ENCODE measurements at places on chromosomes 2 and 18.

DNA sequence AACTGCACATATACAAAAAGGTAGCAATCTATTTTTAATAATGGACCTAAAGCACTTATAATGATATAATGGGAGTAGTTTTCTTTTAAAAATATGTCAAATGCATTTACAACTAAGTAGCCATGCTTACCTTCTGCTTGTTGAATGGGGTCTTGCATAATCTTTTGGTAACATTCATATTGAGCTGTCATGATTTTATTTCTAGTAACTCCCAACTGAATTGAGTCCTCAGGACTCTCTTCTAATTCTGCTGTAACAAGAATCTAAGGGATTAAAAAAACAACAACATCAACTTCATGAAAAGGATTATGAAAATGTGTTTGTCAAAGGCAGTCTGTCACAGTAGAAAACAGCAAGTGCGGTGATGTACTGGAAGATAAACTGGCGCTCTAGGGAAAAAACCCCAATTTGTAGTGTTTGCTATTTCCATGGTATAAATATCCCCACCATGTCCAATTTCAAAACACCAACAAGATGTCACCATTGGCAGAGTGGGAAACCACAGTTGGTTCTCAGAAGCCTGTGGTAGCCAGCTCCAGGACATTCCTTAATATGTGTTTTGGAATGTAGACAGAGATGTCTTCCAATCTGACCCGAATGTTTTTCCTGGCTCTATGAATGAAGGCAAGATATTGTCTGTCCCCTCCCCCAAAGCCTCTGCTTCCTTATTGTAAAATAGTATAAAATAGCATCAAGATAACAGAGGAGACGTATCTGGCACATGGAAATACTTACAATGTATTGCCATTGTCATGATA, 64.8 kb downstream of the CALCRL start:
- no peak for DNase-seq

DNA sequence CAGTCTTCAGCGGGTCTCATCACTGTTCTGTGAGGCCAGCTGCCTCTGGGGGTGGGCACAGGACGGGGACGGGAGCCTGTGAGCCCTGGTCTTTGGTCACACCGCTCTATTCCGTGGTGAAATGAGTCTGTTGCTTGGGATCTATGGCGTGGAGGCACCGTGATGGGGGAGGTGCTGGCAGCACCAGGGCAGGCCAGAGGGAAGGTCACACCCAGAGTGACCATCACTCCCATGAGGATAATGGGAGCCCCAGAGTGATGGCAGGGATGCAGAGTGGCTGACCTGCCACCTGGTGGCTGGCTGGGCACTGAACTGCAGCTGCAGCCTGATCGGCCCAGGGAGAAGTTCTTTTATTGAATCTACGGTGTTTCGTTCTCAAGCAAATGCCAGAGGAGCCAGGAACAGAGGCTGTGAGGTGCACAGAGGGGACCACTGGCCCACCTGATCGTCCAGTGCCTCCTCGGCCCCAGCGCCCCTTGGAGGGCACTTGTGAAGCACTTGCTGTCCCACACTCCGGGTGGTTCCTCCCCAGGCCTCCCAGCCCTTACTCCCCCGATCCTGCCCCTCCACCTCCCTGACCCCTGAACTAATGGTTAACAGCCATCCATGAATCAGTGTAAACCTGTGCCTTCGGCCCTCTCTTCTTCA, 17.9 kb downstream of the KCNIP3 start:
- DNase-seq, result no peak

- DNase-seq, result no peak
Observed at GRCh38 chr2:32783933-32784332, 156.1 kb downstream of the TTC27 start.

DNA sequence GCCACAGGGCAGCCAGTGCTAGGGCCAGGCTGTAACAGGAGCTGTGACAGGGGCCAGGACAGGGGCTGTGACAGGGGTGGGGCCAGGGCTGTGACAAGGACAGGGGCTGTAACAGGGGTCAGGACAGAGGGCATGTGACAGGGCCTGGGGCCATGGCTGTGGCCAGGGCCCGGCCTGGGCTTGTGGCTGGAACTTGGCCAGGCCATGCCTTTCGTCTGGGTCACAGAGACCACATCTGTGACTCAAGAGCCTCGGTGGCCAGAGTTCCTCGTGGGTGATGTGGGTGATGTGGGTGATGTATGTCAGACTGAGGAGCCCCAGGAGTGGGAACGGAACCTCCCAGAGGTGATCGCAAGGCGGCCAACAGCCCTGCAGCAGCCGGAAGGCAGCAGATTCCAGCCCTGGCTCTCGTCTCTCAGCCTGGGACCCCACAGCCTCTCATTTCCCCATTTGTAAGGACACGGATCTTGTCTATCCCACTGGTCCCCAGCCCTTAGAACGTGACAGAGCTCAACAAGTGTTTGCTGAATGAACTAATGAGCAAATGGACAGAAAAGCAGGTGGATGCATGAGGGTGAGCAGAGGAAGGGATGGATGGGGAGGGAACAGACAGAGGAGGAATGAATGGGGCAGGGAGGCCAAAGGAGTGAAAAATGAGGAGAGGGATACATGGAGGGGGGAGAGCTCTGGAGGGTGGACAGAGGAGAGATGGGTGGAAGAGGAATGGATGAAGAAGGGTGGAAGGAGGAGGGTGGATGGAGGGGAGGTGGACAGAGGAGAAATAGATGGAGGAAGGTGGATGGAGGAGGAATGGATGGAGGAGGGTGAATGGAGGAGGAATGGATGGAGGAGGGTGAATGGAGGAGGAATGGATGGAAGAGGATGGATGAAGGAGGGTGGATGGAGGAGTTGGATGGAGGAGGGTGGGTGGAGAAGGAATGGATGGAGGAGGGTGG, 17.3 kb downstream of the ESPNL start:
- no peak for DNase-seq

DNA sequence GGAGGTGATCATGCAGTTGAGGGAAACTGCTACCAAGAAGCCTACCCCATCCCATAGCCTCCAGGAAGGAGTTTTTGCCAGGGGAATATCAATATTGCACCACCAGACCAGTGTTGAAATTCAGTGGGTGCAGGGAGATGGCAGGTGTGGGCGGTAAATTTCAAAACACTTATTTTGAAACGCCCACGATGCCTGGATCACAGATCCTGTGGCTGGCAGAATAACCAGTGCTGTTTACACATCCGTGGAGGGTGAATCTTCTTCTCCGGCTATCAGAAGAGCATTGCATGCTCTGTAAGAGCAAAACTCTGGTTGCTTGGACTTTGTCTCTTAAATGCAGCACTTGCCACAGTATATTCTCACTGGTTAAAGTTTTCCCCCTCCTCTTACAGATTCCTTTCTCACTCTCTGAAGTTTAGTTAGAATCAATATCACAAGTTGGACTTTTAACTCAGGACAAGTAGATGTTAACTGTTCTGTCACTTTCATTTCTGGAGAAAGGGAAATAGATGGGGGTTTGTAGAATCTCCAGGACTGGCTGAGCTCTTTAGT, 70.5 kb upstream of the ZCCHC2 start:
- no peak for DNase-seq

- no peak for DNase-seq
Observed at GRCh38 chr2:200944467-200945394, 18.7 kb downstream of the ORC2 start.
